HFFc6 (cell line): ENCODE measurements at places on chromosomes 7 and 10. TPM values are rescaled to one million over a fixed set of nuclear protein-coding genes. Genes with fewer than 3 reads are reported as not detected.

NKX1-2 gene
- total RNA-seq: not detected in 3 replicates

FAM25C gene
- total RNA-seq: not detected in 3 replicates

TSPAN12 gene
- total RNA-seq: 0.21 to 0.53 TPM (median 0.39 TPM) in 3 replicates

GNAT3 gene
- total RNA-seq: not detected in 3 replicates

PAX4 gene
- not detected in 3 replicates for total RNA-seq

LIPJ gene
- total RNA-seq: not detected in 3 replicates

ACTL6B gene
- not detected in 3 replicates for total RNA-seq

PPP1R3C gene
- 37.0 to 59.1 TPM (median 53.9 TPM) in 3 replicates for total RNA-seq

SLC29A3 gene
- 2.8 to 4.4 TPM (median 3.2 TPM) in 3 replicates for total RNA-seq

DKK1 gene
- total RNA-seq: 1,698 to 2,211 TPM (median 2,068 TPM) in 3 replicates
